ENCODE measurements at places on chromosomes 12 and 14.

GRCh38 chr14:86091811-86092210 is 561.9 kb downstream of the FLRT2 start:
- no peak for DNase-seq

DNA sequence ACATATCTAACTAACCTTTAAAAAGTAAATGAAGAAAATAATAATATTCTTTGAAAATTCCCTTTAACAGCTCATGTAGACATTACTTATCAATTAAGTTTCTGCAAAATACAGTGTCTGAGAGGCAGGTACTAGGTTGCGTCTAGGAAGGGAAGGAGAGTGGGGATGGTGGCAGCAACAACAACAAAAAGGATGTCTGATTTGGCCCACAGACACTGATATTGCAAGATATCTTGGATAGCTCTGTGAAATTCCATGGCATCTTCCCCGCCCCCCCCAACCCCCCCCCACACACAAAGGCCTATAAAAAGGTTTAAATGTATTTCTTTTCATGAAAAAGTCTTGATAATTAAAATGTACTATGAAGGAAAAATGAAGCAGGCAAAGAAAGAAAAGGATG is 41.6 kb upstream of the AP4S1 start:
- no peak for DNase-seq

DNA sequence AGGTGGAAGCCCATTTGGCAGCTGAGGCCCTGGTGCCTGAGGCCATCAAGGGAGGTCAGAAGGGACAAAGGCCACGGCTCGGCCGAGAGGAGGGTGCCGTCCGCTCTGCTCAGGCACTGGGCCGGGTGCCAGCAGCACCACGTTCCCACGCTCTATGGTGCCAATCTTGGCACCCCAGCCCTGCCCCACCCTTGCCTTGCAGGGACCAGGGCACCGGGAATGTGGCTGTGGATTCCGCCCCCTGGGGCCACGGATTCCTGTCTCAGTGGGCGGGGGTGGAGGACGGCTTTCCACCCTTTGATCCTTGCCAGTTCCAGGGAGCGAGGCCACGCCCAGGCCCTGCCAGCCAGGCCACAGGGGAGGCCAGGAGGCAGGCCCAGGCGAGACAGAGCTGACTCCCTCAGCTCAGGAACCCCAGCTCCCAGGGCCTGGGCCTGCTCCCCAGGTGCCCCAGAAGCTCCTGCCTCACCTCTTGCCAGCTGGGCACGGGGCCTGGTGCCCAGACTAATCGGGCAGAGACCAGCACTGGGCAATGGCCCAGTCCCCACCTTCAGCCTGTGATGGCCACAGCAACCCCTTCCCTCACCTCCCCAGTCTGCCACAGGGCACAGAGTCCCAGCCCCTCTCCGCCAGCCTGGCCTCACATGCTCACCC is 26.4 kb upstream of the GPR132 start:
- DNase-seq, result no peak

DNA sequence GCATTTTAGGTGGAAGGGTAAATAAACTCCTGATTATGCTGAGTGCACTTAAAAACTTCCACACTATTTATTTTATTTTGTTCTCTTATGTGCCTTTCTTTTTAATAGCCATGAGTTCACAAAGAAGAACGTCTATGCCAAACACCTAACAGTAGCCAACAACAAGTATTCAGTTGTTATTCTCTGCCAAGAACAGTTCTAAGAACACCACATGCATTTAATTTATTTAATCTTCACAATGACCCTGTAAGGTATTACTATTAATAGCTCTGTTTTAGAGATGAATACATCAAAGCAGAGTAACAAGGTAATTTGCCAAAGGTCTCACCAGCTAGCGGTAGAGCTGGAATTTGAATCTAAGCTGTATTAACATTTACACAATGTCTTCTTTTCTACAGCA is 240.1 kb downstream of the ALG10B start:
- no peak for DNase-seq

DNA sequence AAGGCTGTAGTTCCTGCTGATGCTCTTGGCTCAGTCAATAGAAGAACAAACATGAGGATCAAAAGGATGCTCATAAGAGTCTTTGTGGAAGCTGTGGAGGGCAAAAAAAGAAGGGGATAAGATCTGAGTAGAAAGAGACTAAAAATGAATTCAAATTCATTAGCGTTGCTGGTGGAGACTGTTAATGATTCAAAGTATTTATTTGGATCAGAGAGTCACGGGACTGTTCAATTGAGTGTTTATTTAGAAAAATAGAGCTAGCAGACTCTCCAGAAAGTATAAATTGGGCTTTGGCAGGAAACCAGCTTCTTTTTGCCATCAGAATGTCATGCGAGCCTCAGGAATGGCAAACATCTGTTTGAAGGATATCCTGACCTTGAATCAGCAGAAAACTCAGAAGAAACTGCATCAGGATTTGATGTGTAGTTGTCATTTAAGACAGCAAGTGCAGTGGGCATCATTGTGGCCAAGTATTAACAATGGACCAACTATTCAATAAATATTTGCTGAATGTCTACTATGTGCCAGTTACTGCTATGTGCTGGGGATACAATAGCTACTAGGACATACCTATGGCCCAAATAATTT is 126.4 kb downstream of the TBC1D30 start:
- no peak for DNase-seq
